ENCODE measurements at places on chromosomes 6 and 20.

- no peak for DNase-seq
These were observed 620.2 kb downstream of the QKI start for GRCh38 chr6:164034602-164035140.

GRCh38 chr20:47971058-47971791 lies 185.9 kb upstream of the SULF2 start:
- no peak for DNase-seq

DNA sequence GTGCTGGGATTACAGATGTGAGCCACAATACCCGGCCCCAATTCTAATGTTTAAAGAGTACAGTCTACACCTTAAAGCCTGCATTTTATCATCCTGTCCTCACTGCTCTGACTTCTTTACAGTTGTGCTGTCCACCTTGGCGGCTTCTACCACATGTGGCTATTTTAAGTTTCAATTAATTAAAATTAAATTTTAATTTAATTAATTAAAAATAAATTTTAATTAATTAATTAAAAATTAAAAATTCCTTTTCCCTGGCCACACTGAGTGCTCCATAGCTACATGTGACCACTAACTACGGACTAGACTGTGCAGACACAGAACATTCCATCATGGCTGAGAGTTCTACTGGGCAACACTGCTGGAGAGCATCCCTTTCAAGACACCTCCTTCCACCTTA lies 27.4 kb downstream of the ATP9A start:
- no peak for DNase-seq

GRCh38 chr20:62517901-62518610 lies 42.3 kb upstream of the GATA5 start:
- DNase-seq, result no peak

- no peak for DNase-seq
These were observed 101.1 kb downstream of the LY86 start for GRCh38 chr6:6689400-6690143.

- no peak for DNase-seq
These were observed 251.9 kb upstream of the RNF24 start for GRCh38 chr20:4267242-4267641.

GRCh38 chr20:38113401-38114325 lies 51.4 kb downstream of the TGM2 start:
- DNase-seq, result no peak

DNA sequence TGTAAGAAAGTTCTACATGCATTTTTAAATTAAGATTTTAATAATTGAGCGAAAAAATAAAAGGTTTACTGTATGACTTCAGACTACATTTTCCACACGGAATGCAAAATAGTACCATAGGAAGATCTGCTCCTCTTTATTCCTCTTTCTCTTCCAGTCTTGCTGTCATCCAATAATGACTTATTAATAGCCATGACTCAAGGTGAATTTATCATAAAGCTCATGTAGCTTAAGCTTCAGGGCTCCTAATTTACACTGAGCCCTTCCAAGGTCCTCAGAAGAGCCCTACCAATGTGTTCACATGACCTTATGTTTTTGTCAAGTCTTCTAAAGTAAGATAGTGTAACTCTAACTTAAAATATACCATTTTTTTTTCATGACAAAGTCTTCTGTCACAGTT lies 510.1 kb downstream of the PHF3 start:
- DNase-seq, result no peak

DNA sequence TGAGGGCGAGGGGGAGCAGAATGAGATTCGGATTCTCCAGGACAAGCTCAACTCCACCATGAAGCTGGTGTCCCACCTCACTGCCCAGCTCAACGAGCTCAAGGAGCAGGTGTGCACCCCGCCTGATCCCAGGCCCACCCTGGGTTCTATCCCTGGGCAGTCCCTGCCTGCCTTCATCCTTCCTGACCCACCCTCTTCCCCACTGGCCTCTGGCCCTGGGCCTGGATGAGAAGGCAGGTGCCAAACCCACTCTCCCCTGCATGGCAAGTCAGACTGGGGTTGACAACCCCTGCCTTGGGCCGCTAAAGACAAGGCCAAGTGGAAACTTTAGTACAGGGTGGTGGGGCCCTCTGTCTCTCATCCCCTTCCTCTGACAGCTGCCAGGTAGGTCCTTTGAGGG lies 16.5 kb downstream of the UQCC2 start:
- DNase-seq, result no peak

DNA sequence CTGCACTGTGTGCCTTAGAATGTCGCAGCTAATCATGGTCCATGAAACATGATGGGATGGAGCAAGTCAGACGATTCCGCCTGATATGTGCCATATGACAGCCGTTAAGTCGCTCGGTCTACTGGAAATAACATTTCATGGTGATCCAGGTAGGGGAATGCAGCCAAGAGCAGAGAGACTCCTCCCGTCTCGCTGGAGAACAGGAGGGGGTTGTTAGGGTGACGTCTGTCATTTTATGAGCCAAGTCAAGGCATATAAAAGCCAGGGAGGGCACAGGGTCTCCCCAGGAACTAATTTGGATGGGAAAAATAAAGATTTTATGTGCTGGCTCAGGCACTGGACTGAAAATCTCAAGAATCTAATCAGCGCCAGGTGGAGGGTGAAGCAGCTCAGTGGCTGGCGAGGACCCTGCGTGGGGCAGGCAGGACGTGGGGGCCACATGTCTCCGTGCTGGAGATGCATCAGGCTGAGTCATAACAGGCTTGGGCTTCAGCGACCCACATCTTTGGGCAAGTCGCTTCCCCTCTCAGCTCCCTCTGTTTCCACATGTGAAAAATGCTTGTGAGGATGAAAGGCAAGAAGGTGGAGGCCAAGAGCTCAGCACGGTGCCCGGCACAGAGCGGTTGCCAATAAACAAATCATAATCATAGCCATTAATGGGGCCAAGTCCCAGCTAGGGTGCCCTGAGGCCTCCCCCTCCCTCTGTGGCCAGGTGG lies 234.6 kb downstream of the ANKRD60 start:
- no peak for DNase-seq

GRCh38 chr6:21842875-21843645 lies 249.5 kb downstream of the SOX4 start:
- DNase-seq, result peak; percentile 42

GRCh38 chr6:109362102-109362884 lies 20.0 kb downstream of the CD164 start:
- DNase-seq, result no peak

DNA sequence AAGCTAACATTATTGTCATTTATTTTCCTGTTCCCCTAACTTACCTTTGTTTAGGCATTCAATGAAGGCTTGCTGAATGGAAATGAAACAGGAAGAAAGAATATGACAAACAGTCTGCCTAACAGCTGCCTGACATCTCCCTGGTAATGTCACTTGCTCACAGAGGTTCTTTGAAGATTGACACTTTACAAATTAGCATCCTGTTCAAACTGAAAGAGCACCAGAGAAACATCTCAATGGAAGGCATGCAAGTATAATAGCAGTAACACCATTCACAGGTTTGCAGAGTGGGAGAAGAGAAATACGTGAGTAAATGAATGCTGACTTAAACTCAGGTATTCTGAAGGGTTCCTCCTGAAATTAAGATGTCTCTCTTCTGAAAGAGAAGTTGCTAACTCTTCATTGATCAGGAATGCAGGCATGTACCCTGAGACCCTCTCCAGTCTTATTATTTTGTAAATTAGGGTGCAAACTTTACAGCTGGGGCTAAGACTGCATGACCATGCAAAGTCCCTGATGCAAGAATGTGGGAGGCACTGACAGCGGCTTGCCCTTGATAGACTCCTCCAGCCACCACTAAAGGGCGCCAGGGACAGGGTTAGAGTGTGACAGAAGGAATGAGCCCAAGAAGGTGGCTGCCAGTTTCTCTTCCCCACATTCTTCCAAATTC lies 1.3 kb upstream of the SMLR1 start:
- no peak for DNase-seq

DNA sequence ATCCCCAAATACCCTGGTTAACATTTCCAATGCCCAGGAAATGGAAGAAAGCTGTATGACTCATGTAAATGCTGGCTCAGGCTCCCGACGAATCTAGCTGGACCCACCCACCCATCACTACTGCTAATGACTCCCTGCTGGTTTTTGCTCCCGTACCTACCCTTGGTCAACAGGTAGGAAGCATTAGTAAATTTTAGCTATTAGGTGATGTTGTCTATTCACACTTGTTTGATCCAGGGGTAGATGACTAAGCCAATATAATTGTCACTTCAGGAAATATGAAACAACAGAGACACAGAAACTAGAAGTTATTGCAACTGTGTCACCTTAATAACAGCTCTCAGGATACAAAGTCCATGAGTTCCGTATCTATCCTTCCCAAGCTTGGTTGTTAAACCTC lies 94.4 kb upstream of the BEND6 start:
- no peak for DNase-seq

DNA sequence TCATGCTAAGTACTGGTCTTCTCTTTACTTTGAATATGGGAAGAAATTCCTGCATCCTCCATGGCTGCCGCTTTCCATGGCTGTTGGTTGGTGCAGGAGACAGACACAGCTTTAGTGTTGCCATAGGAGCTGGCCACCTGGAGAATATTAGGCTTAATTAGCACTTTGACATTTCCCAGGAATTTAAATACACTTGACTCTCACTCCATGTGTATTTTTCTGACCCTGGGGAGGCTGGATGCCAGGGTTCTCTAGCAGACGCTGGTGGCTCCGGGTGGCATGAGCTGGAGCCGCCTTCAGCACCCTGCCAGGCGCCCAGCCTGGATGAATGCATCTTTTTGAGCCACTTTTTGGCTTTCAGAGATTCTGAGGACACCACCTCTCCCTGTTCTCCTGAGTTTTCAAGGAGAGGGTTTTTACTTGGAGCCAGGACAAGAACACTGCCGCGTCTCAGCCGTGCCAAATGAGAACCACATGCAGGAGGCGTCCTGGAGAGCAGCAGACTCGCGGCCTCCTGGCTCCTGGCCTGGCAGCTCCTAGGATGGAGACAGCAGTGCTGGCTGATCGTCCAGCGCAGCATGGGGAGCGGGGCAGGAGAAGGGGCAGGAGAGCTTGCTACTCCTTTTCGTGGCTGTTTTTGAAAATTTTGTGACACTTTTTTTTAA lies 258.8 kb downstream of the SMOC2 start:
- DNase-seq, result no peak

DNA sequence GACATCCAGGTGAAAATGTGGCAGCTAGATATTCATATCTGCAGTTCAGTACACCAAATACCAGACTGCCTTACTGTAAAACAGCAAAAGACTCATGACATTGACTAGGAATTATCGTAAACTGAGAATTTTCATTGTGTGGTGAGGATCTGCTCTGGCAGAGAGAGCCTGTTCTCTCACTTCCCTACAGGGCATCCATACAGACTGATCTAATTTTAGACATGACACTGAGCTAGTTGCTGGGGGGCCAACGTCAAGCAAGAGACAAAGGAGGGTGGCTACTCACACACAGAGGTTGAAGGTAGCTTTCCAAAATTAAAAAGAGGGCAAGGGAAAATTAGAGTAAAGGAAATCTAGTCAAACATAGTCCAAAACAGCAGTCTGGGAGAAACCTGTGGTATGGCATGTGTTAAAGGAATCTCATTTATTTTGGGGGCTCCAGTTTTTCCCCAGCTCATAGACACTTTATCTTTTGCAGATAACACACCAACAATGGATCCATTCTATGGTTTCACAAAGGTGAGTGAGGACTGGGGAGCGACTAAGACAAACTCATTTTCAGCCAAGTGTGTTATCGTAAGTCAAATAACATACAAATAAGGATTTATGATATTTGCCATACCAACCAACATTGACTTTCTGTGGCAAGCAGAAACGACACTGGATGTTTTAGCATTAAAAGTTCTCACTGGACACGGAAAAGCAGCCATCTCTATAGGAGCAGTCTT lies 36.6 kb upstream of the NHSL1 start:
- DNase-seq, result no peak

GRCh38 chr6:15911753-15912504 lies 217.0 kb upstream of the MYLIP start:
- no peak for DNase-seq

GRCh38 chr6:5786321-5786968 lies 220.3 kb downstream of the NRN1 start:
- no peak for DNase-seq

DNA sequence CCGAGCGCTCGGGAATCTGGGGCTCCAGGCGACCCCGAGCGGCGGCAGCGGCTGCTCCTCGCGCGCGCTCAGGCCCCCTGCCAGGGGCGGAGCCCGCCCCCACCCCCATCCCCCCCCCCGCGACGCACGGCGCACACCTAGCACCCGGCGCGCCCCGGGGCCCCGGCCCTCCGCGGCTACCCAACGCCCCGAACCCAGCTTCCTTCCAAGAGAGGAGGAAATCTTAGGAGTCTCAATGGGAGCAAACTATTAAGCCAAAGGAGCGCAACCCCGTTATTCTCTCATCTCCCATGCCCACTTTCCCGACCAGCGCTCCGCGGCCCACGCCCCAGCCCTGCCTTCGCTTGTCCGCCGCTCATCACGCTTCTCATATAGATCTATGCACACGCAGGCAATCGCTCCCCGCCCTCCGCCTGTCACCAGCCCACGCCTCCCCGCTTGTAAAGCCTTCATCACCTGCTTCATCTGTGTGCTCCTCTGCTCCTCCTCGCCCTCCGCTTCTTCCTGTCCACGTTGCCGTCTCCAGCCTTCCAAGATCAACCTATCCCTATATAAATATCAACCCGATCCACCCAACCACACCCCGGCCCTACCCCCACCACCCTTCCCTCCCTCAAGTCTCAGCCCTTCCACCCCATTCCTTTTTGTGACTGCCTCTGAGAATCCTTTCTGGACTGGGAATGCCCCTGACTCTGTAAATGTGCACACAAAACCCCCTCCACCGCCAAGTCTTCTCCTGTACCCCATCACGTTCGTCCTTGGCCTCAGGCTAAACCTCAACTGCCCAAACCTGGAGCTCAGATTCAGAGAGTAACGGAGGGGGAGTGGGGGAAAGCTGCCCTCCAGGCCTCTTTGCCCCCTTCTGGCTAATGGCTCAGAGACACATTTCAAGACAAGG lies at the start of gene DLK2:
DLK2 (minus strand) TSS at position 18 of the 898 bp plus-strand sequence. CDS start 723 bp downstream, outside the sequence.
- peak; percentile 53 for DNase-seq

- DNase-seq, result no peak
These were observed 64.4 kb downstream of the UBE2V1 start for GRCh38 chr20:50048420-50049166.

DNA sequence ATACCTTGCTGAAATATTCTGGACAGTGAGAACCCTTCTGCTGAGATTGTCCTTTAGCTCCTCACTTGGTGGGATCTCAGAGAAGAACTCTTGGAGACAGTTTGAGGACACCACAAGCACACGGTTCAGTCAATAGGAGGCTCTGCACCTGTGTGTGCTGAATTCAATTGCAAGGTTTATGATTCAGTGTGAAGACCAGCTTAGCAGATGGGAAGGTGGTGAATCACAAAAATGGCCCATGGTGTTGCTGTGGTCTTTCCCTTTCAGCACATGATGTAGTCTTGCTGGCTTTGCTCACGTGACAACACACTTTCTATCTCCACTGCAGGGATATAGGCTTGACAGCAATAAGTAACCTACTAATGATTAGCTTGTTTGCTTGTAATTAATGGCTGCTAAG lies 270.3 kb downstream of the SLC24A3 start:
- DNase-seq, result no peak

DNA sequence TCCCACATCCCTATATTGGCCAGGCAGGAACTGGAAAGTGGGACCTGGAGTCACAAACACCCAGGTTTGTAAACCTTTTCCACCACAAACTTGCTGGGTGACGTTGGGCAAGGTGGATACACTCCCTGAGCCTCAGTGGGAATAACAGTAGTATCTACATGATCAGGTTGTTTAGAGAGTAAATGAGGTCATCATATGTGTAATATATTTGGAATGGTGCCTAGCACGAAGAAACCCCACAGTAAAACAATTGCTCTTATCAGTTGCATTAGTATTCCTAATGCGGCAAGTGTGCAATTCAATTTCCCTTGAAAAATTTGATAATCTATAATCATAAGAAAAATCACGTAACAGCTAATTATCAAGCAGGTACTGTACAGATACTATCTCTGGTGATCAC lies 51.9 kb downstream of the HIVEP2 start:
- DNase-seq, result no peak

All from NCI-H345 (cell line).